ENCODE measurements at places on chromosomes 13 and 19. TPM values are rescaled to one million over a fixed set of nuclear protein-coding genes. Genes with fewer than 3 reads are reported as not detected.

- DNase-seq: no peak
These were observed 1.7 kb upstream of the KLK13 start for GRCh38 chr19:51066393-51067186.

The CEACAM4 gene
- polyA plus RNA-seq: not detected

GRCh38 chr19:34269081-34269480 lies 14.7 kb downstream of the GARRE1 start:
- DNase-seq: no peak

The JAK3 gene
- 0.40 TPM for polyA plus RNA-seq

DNA sequence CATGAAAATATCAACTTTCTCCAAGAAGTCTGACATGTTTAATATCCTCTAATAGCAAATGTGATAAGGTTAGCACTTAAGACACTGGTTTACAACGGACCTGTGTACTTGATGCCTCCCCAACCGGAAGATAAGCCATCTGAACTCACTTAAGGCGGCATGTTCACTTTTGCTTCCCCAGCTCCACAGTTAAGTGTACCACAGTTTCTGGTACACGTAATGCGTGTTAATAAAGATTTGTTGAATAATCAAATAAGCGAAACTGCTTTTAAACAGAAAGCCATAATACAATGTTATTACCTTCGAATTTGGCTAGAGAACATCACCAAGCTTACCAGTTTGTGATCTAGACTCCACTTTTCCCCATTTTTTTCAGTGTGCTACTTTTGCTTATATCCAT lies 1.4 kb upstream of the PAN3 start:
- DNase-seq: no peak

The LINGO3 gene
- not detected for polyA plus RNA-seq

The RUBCNL gene
- polyA plus RNA-seq: not detected

DNA sequence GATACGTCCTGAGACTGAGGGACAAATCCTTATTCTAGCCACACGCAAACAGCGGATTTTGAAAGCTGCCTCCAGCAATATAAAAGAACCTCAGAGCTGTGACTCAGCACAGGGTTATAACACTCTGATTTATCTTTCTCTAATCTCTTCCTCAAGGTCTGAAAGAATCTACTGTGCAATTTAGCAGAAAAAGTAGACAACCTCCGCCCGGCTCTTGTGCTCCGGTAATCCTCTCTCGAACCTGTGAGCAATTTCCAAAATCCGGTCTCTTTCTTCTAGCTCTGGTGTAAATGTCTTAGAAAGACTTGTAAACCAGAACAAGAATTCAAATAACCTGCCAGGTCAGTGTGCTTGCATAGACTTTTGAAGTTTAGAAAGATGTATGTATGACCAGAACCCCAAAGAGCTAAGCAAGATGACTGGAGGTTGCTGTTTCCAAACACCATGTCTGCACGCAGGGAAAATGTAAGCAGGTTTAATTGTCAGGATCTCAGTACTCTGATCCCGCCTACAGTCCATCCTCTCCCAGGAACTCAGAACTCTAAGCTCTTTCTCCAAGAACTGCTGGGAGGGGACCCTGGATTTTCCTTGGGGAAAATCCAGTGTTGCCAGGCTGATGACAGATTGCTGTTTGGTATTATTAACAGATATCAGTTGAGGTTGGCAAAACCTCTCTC lies 338.1 kb downstream of the RFC3 start:
- DNase-seq: no peak

DNA sequence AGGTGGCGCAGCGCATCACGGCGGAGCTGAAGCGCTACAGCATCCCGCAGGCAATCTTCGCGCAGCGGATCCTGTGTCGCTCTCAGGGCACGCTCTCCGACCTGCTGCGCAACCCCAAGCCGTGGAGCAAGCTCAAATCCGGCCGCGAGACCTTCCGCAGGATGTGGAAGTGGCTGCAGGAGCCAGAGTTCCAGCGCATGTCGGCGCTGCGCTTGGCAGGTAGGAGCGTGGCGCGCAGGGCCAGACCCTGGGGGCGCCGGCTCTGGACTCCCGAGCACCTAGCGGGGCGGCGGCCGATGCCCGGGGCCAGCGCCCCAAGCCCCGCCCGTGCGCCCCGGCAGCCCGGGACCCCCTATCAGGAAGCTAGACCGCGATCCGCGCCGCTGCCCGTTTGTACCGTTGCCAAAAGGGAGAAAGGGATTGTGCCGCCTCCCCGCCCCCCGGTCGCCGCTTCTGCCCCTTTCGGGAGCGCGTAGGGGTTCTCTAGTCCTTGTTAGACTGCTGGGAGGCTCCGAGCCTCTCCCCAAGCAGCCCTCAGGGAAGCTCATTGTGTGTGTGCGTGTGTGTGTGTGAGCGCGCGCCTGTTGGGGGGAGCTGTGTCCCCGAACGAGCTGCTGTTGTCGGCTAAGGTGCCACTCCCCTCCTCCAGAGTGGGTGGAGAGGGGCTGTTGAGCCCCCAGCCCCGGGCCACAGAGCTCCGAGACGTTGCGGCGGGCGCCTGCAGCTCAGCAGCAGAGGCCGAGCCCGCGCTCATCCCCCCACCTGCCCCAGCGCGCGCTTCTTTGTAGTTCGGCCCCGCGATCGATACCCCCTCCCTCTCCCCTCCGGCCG lies 1.5 kb downstream of the ONECUT3 start:
- peak; percentile 79 for DNase-seq

GRCh38 chr19:31220540-31220939 lies 128.7 kb downstream of the TSHZ3 start:
- no peak for DNase-seq

The ZNF540 gene
- polyA plus RNA-seq: 0.22 TPM

DNA sequence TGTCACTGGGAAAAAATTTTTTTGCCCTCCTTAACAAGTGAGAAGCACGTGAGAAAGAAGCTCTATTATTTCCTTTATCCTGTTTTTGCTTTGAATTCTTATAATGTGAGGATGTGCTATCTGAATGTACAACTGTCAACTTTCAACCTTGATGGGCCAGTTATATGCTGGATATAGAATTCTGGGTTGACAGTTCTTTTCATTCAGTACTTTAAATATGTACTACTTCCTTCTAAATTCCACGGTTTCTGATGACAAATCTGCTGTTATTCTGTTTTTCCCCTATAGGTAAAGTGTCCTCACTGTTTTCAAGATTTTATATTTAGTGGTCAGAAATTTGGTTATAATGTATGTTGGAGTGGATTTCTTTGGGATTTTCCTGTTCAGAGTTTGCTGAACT lies 29.9 kb downstream of the ZDHHC20 start:
- peak; percentile 5 for DNase-seq

The DCT gene
- not detected for polyA plus RNA-seq

GRCh38 chr13:22316494-22317025 lies 645.7 kb downstream of the FGF9 start:
- no peak for DNase-seq

The KRTDAP gene
- polyA plus RNA-seq: not detected

- DNase-seq: no peak
These were observed 166.8 kb downstream of the PDS5B start for GRCh38 chr13:32752997-32753606.

- DNase-seq: no peak
These were observed 25.2 kb upstream of the PDCD5 start for GRCh38 chr19:32555786-32556185.

The UNC13A gene
- polyA plus RNA-seq: 2.6 TPM

The SMIM7 gene
- polyA plus RNA-seq: 74.8 TPM

The CYP4F11 gene
- polyA plus RNA-seq: 4.6 TPM

DNA sequence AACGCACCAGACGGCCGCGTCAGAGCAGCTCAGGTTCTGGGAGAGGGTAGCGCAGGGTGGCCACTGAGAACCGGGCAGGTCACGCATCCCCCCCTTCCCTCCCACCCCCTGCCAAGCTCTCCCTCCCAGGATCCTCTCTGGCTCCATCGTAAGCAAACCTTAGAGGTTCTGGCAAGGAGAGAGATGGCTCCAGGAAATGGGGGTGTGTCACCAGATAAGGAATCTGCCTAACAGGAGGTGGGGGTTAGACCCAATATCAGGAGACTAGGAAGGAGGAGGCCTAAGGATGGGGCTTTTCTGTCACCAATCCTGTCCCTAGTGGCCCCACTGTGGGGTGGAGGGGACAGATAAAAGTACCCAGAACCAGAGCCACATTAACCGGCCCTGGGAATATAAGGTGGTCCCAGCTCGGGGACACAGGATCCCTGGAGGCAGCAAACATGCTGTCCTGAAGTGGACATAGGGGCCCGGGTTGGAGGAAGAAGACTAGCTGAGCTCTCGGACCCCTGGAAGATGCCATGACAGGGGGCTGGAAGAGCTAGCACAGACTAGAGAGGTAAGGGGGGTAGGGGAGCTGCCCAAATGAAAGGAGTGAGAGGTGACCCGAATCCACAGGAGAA lies 1.9 kb downstream of the PPP1R12C start:
- DNase-seq: no peak

- no peak for DNase-seq
These were observed 376.5 kb downstream of the KLF12 start for GRCh38 chr13:73757481-73758233.

- no peak for DNase-seq
These were observed 8.2 kb downstream of the ZNF296 start for GRCh38 chr19:45068041-45068440.

The WDR87 gene
- polyA plus RNA-seq: not detected

GRCh38 chr19:54262066-54262465 lies 5.0 kb upstream of the LILRB5 start:
- no peak for DNase-seq

The DLEU7 gene
- not detected for polyA plus RNA-seq

- no peak for DNase-seq
These were observed 11.6 kb downstream of the TUBA3C start for GRCh38 chr13:19169991-19170390.

The ZNF560 gene
- polyA plus RNA-seq: not detected

DNA sequence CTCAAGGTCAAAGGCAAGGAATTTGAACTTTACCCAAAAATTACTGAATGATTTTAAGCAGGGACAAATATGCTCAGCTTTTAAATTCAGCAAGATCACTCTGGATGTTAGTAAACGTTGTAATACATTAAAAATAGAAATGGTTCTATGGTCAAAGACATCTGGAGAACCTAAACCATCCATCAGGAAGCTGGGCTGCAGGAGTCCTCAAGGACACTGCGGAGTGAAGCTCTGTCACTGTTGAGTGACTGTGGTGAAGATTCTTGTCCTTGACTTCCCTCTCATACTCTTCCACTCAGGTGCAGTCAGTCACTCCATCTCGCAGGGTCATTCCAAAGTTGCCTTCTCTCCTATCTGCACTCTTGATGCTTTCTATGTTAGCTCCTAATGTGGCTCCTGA lies 450.7 kb downstream of the FOXO1 start:
- no peak for DNase-seq

- peak; percentile 75 for DNase-seq
These were observed 4.0 kb upstream of the ZFP36 start for GRCh38 chr19:39402346-39403300.

The KATNAL1 gene
- 7.7 TPM for polyA plus RNA-seq

GRCh38 chr19:12838886-12839756 lies 806 bp downstream of the MAST1 start:
- DNase-seq: no peak

The HOMER3 gene
- 35.4 TPM for polyA plus RNA-seq

DNA sequence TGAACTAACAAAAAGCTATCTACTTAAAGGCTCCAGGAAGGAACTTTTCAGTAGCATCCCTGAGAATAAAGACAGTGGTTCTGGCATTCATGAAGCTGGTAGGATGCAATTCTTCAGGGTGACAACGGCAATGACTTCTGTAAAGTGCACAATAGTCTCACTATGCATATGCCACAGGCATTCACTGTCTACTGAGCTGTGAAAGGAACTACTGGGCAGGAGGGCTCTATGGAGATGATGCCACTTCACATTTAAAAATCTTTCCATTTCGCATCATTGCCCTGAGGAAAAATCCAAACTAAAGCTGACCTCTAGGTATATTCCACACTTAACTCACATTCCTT lies 2020.6 kb upstream of the PCDH20 start:
- no peak for DNase-seq

DNA sequence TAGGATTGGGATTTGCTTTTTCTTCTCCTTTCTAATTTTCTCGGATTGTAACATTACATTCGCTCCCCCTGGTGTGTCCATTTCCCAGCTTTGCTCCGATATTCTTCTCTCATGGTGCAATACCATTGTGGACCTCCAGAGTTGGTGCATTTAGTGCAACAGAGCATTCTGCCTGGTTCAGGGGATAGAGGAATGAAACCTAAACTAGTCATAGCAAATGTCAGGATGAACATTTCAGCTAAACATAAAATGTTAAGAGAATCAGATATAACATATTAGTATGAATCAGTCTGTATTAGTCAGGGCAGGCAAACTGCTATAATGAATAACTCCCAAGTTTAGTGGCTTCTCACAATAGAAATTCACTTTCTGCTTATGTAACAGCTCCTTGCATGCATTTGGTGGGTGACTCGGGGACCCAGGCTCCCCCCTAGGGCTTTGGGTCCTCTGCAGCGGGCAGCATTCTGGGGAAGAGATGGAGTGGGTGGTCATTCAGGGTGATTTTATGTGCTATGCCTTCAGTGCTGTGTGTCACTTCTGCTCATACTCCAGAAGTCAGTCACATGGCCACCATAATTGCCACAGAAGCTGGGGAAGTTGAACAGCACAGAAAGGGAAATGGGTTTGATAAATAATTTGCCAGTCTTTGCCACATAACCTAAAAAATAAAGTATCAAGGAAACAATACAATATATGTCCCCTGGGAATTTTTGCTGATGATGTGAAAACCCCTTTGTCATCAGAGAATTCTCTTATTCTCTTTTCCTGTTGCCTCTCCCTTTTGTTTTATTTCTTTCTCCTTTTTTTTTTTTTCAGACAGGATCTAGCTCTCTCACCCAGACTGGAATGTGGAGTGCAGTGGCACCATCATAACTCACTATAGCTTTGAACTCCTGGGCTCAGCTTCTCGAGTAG lies 111.0 kb downstream of the HSPH1 start:
- DNase-seq: no peak

GRCh38 chr19:15101479-15102082 lies 5.6 kb upstream of the SYDE1 start:
- peak; percentile 48 for DNase-seq

DNA sequence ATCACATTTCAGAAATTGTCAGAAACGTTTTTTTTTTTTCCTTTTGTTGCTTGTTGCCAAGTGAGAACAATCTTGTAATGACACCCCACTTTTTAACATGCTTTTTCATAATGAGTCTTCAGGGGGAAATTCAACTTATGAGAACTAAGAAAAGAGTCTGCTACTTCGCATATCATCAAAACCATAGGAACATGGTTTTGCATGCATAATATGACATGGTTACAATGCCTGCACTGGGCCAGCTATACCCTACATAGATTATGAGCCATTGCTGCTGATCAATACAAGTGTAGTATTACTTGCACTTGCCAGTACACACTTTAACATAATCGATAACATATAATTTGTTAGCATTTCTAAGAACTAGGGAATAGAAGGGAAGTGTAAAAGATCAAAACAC lies 191.0 kb upstream of the NBEA start:
- no peak for DNase-seq

DNA sequence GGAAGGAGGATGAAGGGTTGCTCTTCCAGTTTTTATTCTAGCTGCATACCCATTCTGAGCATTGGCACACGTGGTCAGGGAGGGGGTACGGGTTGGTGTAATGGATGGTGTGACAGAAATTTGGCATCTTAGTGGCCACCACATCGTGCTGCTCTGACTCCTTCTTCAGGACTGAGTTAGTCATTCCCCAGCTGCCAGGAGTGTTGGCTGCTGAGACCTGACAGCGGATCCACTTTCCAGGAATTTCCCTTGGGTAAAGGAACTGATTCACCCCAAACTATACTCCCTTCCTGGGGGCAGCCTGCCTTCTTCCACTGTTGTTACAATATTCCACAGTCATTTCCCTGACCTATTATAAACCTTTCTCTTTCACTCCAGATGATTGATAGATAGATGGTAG lies 595.5 kb upstream of the KLHL1 start:
- no peak for DNase-seq

Data from A549 (cell line).